ENCODE measurements at places on chromosomes 16 and 17.

DNA sequence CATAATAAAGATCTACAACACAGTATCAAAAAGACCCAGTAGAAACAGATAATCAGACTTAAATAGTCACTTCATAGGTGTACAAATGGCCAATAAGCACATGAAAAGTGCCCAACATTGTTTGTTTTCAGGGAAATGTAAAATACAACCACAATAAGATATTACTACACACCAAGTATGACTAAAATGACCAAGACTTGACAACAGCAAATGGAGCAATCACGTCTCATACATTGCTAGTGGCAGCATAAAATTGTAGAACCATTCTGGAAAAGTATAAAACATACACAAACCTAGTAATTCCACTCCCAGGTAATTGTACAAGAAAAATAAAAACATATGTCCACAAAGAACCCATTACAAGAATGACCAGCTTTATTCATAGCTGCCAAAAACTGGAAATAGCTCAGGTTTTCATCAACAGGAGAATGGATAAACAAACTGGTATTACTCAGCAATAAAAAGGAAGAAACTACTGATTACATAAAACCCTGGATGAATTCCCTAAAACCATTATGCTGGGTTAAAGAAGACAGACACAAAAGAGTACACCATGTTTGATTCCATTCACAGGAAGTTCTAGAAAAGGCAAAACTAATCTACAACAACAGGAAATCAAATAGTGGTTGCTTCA, 85.6 kb downstream of the TTC19 start:
- no peak for DNase-seq

GRCh38 chr16:89052191-89052889, 41.3 kb upstream of the ACSF3 start:
- no peak for DNase-seq

DNA sequence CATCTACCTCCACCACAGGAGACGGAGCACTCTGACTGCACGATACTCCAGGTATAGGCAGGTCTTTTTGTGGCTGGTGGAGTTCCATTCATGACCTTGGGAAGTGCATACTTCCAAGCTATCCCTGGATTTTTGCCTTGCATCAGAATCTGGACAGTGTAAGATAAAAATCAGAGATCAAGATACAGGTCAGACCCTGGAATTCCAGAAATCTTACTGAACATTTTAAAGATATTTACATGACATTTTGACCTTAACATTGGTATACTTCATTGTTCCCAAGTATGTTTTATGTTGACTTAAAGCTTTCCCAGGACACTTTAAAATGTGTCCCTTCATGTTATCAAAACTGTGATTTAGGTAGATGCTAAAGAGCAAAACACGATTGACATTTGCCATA, 101.0 kb downstream of the SYCE1L start:
- no peak for DNase-seq

DNA sequence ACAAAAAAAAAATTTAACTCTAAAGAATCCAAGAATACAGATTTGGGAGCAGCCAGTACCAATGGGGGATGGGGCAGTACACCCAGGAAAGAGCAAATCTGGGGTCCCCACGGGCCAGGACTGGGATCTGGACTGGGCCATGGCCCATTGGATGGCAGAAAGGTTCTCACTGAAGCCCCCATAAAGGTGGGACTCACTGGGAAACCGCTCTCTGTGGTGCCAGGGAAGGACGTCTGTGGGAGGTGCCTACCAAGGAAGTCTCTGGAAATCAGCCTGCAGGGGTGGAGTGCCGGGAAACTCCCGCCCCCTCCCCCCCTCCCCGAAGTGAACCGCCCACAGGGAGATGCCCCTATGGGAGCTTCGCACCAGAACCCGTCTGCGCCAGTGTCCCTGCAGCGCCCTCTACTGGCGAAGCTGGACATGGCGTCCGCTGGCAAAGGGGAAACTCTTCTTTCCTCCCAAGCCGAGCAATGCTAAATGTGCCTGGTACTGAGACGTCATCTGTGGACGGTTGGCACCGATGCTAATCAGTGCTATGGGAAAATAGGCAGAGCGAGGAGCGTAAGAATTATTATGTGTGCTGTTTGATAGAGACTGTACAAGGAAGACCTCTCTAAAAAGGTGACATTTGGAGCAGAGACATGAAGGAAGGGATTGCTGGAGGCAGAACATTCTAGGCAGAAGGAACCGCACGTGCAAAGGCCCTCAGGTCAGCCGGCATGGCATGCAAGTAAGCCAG, 671.1 kb downstream of the WWOX start:
- DNase-seq = peak; percentile 94

GRCh38 chr17:57544834-57545463, 200.2 kb downstream of the CCDC182 start:
- no peak for DNase-seq

GRCh38 chr17:50570528-50570927, 10.0 kb downstream of the CACNA1G start:
- no peak for DNase-seq

DNA sequence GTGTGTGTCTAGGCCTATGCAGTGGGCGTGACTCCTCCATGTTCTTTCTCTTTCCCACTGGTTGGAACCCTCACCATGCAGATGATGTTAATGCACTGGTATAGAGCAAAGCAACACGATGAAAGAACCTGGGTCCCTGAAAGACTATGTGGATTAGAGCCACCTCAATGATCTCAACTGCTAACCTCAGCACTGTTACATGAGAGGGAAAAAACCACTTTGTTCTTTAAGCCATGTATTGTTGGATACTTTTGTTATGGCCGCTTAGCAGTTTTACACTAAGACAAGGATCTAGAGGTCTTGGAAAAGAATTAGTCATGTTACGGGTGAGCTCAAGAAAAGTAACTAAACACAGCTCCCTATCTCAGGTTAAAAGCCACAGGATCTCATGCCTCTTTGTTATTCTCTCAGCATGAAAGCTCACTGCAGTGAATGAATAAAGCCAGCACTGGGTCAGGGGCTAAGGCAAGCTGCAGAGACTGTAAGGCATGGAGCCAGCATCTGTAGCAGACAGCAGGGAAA, 56.6 kb upstream of the RBBP6 start:
- no peak for DNase-seq

GRCh38 chr17:76145231-76146052, 4.4 kb upstream of the FOXJ1 start:
- peak; percentile 81 for DNase-seq

DNA sequence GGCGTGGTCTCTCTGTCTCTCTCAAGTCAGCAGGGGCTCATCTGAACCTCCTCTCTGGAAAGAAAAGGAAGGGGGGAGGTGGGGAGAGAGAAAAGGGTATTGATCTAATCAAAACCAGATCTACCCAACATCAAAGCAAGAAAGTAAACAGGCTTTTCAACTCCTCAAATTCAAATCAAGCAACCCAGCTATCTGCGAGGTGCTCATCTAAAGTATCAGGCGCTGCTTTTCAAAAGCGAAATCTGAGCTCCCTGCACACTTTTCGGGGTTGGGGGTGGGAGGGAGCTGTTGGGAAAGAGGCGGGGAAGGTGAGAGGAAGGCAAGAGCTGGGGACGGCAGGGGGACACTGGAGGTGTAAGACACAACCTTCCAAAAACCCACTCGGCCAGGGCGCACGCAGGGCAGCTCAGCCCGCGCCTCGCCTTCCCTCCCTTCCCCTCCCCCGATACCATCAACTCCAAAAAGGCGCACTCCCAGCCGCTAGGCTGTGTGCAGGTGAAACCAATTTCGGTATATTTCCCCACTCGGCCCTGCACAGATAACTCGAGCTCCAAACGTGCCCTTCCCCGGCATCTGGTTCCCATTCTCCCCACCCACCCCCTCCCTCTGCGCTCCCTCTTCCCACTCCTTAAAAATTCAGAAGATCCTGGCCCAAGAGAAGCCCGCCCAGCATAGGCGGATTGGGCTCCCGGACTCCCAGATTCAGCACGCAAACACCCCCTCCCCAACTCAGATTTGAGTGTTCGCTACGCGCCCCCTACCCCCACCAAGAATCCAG, 2.6 kb downstream of the AXIN2 start:
- peak; percentile 67 for DNase-seq

DNA sequence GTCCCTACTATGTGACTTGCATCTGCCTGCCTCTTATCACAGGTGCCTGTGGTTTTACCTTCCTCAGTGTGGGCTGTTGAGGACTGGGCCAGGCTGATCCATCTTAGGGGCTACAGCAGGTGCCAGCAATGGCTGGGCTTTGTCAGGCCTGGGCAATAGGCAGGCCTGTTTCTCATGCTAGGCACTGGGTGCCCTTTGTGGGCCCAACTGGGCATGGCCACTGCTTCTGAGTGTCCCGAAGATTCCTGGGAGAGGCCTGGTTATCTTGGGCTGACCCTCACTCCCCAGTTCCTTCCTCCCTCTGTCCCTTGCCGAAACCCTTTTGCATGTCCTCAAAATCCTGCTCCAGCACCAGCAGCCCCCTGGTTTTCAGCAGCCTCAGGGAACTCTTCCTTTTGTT, 1024.9 kb downstream of the KCNJ18 start:
- no peak for DNase-seq

- DNase-seq = no peak
These were observed 1491.2 kb upstream of the CDH8 start for GRCh38 chr16:63527404-63527803.

DNA sequence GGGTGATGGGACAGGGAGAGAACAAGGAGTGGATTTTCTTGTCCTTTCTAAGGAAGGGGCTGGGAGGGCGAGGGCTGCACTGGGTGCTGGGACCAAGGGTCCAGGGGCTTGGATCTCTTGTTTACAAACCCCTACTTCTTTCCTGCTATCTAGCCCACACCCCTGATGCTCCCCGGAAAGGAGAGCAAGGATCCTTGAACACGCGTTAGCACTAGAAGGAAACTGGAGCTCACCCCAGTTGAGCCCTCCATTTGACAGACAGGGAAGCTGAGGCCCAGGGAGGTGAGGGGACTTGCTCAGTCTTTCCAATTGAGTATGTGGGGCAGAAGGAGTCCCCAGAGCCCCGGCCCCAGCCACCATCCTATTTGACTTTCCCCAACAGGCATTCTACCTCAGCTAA, 4.6 kb upstream of the ITGAE start:
- no peak for DNase-seq

- no peak for DNase-seq
These were observed 4.0 kb downstream of the ALG1 start for GRCh38 chr16:5075637-5076036.

DNA sequence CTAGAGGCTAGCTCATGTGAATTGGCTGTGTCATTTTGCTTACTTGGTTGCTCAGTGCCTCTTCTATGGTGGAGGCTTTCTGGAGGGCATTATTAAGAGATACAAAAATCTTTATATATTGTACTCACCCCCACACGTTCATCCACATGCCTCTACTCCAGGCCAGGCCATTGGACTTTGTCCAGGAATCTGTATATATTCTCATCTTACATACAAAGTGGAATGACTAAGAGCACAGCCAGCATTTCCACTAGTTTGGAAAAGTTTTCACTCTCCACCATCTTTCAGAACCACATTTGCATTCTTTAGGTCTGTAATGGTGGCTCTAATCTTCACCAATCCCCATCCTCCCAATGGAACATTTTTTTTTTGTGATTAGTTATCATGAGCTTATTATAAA, 4.8 kb upstream of the GLG1 start:
- DNase-seq = no peak

GRCh38 chr16:12468552-12468951, 335.1 kb downstream of the CPPED1 start:
- no peak for DNase-seq

GRCh38 chr17:44952946-44953475, 5.4 kb upstream of the KIF18B start:
- DNase-seq = peak; percentile 42

DNA sequence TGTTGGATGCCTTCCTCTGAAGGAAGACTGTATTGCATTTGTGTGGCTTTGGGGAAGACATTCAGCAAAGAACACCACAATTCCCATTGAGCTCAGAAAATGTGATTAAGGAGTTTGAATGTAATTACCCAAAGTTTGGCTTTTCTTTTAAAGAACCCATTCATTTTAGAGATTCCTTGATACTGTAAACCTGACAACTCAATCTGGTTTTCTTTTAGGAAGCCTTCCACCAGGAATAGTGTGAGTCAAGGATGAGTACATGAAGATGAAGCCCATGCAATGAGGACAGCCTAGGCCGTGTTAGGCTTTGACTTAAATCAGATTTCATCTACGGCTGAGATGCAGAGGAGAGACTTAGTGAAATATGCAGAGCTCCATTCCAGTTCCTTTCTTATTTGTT, 271.7 kb upstream of the TBX2 start:
- DNase-seq = no peak

DNA sequence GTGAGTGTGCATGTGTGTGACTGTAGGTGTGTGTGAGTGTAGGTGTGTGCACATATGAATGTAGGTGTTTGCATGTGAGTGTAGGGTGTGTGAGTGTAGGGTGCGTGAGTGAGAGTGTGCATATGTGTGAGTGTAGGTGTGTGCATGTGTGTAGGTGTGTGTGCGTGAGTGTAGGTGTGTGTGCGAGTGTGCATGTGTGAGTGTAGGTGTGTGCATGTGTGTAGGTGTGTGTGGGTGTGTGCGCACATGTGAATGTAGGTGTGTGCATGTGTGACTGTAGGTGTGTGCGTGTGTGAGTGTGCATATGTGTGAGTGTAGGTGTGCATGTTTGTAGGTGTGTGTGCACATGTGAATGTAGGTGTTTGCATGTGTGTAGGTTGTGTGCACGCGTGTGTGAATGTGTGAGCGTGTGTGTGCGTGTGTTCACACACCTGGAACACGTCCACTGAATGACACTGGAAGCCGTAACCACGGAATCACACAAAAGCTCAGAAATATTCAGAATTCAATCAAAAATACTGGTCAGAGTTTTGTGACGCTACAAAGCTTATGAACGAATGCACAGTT, 30.6 kb downstream of the MRM3 start:
- DNase-seq = no peak

DNA sequence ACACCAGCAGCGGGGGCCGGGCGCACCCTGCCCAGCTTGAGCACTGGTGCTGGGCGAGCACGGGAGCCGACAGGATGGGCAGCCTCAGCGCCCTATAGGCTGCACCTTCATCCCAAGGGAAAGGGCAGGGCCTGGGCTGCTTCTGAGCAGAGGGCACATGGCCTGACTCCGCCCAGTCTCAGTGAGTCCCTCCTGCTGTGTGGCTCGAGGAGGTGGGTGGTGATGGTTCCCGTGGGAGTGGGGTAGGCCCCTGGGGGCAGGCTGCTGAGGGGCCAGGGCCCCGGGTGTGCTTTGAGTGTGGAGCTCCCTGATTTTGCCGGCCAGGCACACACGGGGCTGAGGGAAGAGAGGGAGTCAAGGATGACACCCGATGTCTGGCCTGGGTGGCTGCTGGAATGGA, 37.9 kb downstream of the TSC2 start:
- no peak for DNase-seq

- DNase-seq = no peak
These were observed 131.4 kb downstream of the HS3ST2 start for GRCh38 chr16:22945361-22945760.

Data from activated effector memory CD4-positive, alpha-beta T cell treated with anti-CD3 and anti-CD28 coated beads, Interleukin-2, amount 50 U/mL, for 16 hours (primary cell).